ENCODE measurements at places on chromosomes 5 and 9.

GRCh38 chr9:129420721-129421120 lies 200.2 kb downstream of the C9orf50 start:
- no peak for DNase-seq

GRCh38 chr5:119409235-119409815 lies 43.0 kb upstream of the HSD17B4 start:
- no peak for DNase-seq

GRCh38 chr5:77546-77945 lies 14.4 kb upstream of the PLEKHG4B start:
- no peak for DNase-seq

- peak; percentile 39 for DNase-seq
Measured at GRCh38 chr5:31193591-31194467, at the start of gene CDH6. Gene CDH6, plus strand, starts transcription at chr5:31193686. Its CDS starts 73,788 bp downstream, at chr5:31267474.

DNA sequence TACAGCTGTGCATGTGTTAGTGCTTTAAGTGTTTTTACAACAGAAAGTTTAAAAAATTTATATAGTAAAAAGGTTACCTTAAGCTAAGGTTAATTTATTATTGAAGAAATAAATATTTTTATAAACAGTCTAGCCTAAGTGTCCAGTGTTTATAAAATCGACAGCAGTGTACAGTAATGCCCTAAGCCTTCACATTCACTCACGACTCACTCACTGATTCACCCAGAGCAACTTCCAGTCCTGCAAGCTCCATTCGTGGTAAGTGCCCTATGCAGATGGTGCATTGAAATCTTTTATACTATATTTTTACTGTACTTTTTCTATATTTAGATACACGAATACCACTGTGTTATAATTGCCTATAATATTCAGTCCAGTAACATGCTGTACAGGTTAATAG lies 159.1 kb downstream of the ROR2 start:
- no peak for DNase-seq

GRCh38 chr5:80151890-80152289 lies 104.0 kb downstream of the SERINC5 start:
- no peak for DNase-seq

- no peak for DNase-seq
Measured at GRCh38 chr5:16615741-16616535, 859 bp downstream of the RETREG1 start.

- DNase-seq, result no peak
Measured at GRCh38 chr5:84197538-84197937, 187.1 kb downstream of the EDIL3 start.

GRCh38 chr5:133700251-133700650 lies 87.9 kb upstream of the FSTL4 start:
- DNase-seq, result no peak

GRCh38 chr5:128815201-128815600 lies 150.1 kb upstream of the SLC27A6 start:
- no peak for DNase-seq

GRCh38 chr9:4563105-4563504 lies 72.8 kb downstream of the SLC1A1 start:
- DNase-seq, result no peak

DNA sequence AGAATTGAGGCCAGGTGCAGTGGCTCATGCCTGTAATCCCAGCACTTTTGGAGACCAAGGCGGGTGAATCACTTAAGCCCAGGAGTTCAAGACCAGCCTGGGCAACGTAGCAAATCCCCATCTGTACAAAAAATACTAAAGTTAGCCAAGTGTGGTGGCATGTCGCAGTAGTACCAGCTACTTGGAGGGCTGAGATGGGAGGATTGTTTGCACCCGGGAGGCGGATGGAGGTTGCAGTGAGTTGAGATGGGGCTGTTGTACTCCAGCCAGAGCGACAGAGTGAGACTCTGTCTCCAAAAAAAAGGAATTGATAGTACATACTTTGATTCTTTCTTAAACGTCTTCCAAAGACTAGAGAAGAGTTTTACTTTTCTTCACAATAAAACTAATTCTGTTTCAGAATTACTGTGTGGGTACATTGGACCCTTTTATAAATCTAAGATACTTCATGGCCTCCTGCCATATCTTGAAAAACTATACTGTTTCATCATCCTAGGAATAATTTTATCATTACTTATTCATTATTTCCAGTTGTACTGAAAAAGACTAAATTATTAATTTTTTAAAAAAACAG lies 132.0 kb upstream of the GRHPR start:
- no peak for DNase-seq

GRCh38 chr9:128321879-128322403 lies 306 bp downstream of the TRUB2 start:
- no peak for DNase-seq
